HAP-1 (cell line): ENCODE measurements at places on chromosomes 13 and 19.

DNA sequence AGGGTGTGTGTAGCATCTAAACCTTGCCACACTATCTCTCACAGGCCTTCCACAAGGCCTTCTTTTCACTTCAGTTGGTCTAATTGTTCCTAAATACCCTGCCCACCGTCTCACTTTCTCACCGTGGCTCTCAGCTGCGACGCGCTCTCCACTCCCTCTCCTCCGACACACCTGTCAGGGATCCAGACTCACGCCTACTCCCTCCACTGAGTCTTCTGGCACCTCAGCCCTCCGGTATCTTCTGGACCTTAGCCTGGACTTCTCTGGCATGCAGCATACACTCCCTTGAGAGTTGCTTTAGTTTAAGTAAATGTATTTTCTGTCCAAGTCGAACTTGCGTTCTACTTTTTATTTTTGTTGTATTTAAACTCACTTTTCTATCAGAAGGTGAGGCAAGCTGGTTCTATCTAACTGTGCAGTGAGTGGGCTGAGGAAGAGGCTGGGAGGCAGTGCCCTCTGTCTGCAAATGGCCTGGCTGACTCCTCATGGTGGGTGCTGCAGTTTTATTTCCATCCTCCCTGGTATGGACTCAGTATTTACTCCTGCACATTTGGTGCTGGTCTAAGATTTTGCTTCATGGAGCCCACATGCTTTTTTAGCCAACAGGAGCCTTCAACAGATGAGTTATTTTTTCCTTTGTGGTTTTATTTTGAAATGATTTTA lies 28.5 kb upstream of the ARGLU1 start:
- no peak for DNase-seq

DNA sequence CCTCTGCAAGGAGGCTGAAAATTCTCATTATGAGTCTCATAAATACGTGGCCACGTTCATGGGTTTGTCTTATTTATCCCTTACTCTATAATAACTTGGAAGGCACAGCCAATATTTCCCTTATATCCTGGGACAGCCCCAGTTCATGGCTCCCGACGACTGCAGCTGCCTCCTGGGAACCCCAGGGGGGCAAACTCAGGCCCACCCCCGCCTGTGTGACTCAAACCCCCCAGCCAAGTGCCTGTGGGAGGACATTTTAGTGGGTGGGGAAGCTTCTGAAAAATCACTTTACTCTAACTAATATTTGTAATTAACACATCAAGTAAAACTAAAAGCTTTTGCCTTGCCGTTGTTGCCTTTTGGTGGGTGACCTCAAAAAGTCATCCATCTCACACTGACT lies 14.3 kb downstream of the RASA3 start:
- no peak for DNase-seq

DNA sequence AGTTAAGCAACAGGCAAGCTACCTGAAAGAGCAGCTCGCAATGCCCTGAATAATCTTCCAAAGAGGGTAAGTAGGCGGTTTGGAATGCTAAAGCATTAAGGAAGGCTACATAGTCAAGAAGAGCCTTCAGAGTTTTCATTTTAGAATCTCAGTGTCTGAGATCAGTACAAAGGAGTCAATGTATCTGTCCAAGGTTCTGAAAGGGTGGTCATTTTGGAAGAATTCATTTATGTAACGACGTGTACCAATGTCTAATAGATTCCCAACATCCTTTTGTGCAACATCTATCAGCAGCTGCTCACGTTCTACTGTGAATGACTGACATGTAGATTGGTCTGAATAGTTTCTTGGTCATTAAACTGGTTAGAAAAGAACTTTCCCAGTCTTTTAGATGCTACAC lies 15.2 kb downstream of the ZNF665 start:
- DNase-seq = no peak

GRCh38 chr19:4019578-4019977 lies 12.0 kb downstream of the PIAS4 start:
- no peak for DNase-seq

GRCh38 chr13:45748941-45749759 lies 47.0 kb downstream of the CBY2 start:
- DNase-seq = peak; percentile 78

DNA sequence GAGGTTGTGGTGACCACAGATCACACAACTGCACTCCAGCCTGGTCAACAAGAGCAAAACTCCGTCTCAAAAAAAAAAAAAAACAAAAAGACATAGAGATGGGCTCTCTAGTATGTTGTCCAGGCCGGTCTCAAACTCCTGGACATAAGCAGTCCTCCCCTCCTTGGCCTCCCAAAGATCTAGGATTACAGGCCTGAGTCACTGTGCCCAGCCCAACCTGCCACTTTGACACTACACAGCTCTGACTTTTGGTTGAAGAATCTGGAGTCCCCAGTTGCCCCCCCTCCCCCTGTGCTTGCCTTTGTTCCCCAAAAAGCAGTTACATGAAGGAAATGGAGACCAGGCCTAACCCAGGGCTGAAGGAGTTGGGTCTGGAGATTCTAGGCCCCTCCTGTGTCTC lies 12.9 kb downstream of the CARM1 start:
- DNase-seq = no peak

DNA sequence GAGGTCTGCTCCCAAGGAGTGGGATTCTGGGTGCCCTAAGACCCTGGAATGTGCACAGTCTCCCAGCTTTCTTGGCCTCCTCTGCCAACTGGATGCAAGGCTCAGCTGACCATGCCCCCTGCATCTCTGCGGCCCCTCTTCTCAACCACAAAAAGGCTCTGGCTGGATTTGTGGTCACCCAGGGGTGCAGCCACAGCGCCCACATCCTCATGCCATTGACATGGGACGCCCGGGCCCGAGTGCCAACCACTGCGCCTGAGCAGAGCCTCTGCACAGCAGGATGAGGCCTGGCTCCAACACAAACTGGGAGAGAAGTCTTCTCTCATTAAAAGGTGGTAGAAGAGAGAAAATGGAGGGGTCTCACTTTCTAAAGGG lies 103.5 kb downstream of the FOXO1 start:
- no peak for DNase-seq

- no peak for DNase-seq
Measured at GRCh38 chr13:35961461-35962220, 169.5 kb downstream of the DCLK1 start.

DNA sequence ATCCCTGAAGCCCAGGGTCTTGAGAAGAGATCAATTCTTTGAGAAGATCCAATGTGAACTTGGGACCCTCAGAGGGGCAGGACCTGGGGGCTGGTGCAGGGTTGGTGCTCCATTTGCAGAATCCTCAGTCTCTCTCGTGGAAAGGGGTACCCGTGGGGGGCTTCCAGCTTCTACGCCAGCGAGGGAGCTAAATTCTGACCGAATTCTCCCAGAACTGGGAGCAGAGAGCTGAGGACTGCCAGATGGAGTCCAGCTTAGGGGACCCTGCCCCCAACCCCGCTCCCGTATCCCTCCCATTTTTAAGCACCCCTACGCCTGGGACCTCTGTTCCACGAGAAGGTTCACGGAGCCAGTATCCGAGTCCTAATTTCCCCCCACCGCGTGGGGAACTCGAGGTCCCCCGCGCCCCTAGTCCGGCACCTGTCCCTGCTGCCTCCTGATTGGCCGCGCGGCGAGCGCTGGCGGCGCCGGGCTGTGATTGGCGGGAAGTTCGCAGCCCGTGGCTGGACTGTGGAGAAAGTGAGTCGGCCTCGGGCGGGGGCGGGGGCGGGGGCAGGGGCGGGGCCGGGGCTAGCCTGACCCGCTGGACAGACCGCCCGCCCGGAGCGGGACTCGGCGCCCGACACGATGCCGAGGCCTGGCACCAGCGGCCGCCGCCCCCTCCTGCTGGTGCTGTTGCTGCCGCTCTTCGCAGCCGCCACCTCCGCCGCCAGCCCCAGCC lies 4.4 kb upstream of the LTBP4 start:
- peak; percentile 74 for DNase-seq

GRCh38 chr13:114064450-114065140 lies 67.8 kb downstream of the RASA3 start:
- DNase-seq = peak; percentile 30

- peak; percentile 65 for DNase-seq
Measured at GRCh38 chr19:58154679-58155648, 4.4 kb upstream of the ZNF329 start.

- DNase-seq = peak; percentile 9
Measured at GRCh38 chr13:82647540-82647939, 1234.7 kb downstream of the SLITRK1 start.

DNA sequence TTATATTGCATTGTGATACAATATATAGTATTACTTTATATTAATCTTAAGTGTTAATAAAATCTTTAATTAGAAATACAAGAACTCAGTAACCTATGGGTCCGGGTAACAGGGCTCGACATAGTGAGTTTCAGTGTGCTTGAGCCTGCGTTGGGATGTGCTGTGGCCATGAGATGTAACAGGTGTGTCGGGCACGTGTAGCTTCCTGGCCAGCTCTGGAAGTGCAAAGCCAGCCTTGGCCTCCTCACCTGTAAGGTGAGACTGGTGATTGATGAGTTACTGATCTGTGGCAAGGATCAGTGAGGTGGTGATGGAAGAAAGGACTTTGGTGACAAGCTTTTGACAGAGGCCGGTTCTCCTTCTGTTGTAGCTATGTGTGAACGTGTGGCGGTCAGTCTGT lies 19.2 kb downstream of the ATP4B start:
- DNase-seq = no peak

DNA sequence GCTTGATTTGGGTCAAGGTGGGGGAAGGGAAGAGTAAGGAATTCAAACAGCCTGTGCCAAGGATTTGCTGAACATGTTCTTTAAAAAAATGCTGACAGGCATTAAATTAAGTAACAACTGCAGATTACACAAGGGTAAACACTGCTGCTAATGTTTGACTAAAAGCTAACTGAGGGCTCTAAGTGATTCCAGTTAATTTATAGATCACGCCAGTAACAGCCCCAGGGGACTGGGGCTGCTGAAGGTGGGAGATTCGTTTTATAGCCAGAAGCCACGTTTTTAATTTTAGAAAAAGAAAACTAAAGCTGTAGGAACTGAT lies 321.7 kb downstream of the DLEU7 start:
- no peak for DNase-seq

DNA sequence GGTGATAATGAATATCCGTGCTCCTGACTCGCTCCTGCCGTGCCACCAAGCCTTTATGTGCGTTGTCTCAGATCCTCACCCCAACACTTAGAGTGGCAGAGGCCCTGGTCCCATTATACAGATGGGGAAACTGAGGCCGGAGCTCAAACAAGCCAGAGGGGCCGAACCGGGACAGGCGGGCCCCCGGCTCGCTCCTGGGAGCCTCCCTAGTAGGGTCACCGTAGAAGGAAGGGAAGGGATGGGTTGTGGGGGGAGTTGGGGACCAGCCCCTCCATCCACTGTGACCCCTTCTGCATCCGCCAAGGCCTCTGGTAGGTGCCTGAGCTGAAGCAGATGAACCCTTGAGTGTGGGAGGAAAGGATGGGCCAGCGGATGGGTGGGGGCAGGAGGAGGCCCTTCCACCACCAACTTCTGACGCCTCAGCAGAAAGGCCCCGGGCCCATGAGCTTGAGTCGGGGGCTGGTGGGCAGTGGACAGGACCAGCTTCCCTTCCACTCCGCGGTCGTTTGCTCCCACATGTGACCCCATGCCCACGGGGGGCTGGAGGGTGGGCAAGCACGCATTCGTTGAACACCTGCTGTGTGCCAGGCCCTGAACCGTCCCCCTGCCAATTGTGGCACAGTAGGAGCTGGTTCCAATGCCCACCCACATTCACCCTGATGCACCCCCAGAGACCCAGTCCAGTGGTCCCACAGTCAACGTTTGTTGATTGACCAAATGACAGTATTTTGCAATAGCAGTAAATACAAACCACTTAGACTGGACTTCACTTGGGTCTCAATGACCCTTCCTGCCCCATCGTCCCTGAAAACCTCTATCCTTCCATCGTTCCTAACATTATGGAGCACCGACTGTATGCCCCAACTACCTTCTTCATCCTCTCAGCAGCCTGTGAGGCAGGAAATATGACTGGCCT lies 24.2 kb upstream of the TCF3 start:
- DNase-seq = no peak

DNA sequence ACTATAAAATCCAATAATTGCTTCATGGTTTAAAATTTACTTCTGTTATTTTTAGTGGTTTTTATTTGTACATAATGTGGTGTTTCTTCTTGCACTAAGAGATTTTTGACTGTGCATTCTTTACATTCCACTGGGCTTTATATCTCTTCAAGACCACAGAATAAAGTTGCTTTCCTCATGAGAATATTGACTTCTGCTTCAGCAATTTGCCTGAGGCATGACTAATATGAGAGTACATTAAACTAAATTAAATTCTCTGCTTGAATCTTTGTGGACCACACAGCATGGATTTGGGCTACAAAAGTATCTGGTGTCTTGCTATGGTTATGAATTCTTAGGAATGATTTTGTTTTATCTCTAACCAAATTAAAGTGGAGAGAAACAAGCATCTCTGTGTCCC lies 1463.4 kb upstream of the PCDH20 start:
- DNase-seq = no peak

DNA sequence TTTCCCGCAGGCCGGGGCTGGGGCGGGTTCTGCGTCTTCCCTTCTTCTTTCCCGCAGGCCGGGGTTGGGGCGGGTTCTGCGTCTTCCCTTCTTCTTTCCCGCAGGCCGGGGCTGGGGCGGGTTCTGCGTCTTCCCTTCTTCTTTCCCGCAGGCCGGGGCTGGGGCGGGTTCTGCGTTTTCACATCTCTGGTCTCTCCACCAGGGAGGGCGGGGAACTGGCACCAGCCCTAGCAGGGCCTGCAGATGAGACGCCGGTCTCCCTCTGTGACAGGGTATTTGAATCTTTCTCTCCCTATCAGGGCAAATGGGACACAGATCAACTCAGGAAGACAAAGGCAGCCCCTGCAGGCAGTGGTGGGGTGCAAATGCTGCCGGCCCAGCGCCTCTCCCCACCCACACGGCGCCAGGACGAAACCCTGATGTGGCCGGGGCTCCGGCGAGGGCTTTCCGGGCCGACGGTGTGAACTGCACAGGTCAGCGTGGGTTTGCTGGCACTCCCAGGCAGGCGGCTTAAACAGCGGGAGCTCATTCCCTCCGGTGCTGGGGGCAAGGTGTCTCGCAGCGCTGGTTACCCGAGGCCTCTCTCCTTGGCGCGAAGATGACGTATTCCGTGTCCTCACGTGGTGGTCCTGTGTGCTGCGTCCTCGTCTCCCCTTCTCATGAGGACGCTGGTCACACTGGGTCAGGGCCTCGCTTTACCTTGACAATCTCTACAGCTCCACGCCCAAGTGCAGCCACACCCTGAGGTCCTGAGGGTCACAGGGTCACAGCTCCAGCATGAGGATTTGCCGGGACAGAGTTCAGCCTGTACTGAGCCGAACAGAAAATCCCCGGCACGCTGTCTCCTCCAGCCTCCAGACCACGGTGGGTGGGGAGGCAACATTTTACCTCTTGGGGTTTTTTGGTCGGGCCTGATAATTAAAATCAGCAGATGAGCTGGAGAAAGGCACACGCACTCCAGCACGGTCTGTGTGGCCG lies 717 bp upstream of the C13orf46 start:
- DNase-seq = no peak
